CD4-positive, alpha-beta T cell treated with Interleukin-6 at 100 ng/mL for 8 hours (primary cell): ENCODE measurements at places on chromosomes 4 and X.

DNA sequence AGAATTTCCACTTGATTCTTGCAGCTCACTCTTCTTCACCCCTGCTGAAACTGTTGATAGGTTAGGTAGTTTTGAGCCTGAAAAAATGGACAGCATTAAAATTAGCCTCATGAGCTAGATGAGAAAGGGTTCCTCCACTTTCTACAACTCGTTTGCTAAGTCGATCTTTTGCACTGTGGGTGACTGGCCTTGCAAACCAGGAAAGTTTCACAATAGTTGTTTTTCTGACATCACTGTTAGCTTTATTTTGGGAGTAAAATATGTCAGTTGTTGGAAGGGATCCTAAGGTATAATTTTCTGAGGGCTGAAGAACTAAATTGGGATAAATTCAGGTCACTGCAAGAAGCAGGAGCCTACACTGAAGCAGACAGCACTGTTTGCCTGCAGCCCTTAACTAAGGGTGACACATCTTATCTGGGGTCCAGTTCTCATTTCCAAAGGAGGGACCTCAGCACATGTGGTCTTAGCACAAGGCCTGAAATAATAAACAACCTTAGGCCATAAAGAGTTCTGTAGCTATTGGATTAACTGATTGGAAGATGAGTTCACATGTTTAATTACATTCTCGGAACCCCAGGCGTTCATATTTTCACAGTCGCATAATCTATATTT, 29.1 kb downstream of the ANAPC4 start:
- DNase-seq, result no peak

DNA sequence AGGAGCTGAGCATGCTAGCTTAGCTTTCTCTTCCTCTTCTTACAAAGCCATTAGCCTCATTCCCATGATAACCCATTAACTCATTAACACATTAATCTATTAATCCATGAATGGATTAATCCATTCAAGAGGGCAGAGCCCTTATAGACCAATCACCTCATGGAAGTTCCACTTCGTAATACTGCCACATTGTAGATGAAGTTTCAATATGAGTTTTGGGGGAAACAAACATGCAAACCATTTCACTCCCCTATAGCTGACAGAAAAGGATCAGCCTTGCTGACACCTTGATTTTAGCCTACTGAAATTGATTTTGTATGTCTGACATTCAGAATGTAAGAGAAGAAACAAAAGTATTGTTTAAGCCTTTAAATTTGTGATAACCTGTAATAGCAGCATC, 251.8 kb upstream of the GALNTL6 start:
- no peak for DNase-seq

DNA sequence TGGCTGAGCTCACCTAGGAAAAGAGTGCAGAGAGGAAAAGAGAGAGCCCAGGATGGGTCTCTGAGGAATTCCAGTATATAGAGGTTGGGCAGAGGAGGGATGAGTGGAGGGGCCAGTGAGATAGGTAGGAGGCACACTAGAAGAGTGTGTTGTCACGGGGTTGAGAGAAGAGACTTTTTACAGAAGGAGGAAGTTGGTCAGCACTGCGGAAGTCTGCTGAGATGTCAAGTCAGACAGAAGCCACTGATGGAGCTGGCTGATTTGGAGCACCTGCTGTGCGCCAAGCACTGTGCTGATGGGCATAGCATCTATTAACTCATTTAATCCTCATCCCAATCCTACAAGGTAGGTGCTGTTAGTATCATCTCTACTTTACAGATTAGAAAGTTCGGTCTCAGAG, 60.4 kb downstream of the EFNB1 start:
- DNase-seq, result no peak

DNA sequence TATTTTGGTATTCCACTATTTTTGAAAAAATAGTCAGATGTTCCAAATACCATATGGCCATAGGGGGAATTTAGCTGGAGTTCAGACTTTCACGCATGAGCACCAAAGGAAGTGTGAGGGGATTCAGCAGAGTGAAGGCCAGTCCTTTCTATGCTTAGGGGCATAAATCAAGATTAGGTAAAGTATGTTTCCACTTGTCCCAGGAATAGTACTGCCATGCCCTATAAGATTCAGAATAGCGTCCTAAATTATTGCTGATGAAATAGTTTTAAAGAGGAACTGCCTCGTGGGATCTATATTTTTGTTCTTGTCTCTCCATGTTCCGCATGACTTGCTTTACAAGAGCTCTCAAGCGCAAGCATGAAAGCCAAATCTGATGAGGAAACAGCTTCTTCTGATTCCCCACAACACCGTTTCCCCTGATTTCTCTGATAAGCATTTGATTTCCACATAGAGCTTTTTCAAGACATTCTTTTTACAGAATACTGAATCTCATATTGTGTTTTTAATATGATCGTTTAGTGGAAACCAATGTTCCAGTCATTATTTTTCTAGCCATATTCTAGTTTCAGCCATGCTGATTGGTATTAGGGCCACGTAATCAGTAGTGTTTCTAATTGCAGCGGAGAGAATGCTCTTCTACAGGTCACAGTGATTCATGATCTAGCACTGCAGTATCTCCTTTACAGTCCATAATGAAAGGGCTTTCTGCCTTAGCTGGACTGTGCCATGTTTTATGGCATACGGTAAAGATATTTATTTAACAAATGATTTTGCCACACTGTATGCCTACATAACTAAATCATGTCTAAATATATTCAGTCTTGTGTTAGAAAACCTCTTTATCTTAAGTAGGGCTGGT, 492.3 kb downstream of the CENPC start:
- DNase-seq, result no peak

GRCh38 chr4:76302826-76303438, 3.6 kb upstream of the STBD1 start:
- no peak for DNase-seq
